H1 (cell line): ENCODE measurements at places on chromosomes 12 and 14. TPM values are rescaled to one million over a fixed set of nuclear protein-coding genes. Genes with fewer than 3 reads are reported as not detected.

CPNE6 gene
- not detected in 2 replicates for total RNA-seq

SMIM41 gene
- 0.28 and 0.31 TPM in 2 replicates for total RNA-seq

PDE3A gene
- total RNA-seq: 3.3 and 3.4 TPM in 2 replicates

GRCh38 chr12:53750812-53751335, 905 bp downstream of the CISTR start:
- H3K4me1 ChIP-seq: peaks cover 9% of the 10 kb centered on the region
- peaks cover 80% of the 10 kb centered on the region for H3K27me3 ChIP-seq
- H3K27ac ChIP-seq: no peak overlapping the region
- no peaks in the 10 kb centered on the region for H3K36me3 ChIP-seq
- peak overlapping the region; percentile 56 for H3K4me3 ChIP-seq

DNA sequence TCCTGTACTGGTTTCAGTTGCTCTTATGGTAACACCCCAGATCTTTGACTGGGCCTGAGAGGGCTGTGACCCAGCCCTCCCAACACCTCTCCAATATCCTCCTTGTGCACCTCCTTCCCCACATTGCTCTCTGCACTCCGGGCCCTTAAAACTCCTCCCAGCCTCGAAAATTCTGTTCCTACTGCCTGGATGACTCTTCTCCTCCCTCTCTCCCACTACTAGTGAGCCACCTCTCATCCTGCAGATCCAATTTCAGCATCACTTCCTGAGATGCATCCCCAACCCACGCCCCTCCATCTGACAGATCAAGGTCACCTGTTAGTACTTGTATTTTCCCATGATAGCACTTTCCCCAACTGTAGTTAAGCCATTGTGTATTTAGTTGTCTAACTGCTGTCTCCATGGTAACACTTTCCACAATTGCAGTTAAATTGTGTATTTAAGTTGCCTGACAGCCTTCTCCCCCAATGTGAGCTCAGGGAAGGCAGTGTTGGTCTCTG, 11.5 kb upstream of the NT5DC3 start:
- no peaks in the 10 kb centered on the region for H3K36me3 ChIP-seq
- H3K27ac ChIP-seq: no peak overlapping the region
- DNase-seq: no peak
- H3K27me3 ChIP-seq: no peaks in the 10 kb centered on the region
- no peak overlapping the region for H3K4me3 ChIP-seq
